ENCODE measurements at places on chromosomes 11 and 22.
A peak's percentile ranks its signal among the peaks of the same experiment; 100 is the strongest.

DNA sequence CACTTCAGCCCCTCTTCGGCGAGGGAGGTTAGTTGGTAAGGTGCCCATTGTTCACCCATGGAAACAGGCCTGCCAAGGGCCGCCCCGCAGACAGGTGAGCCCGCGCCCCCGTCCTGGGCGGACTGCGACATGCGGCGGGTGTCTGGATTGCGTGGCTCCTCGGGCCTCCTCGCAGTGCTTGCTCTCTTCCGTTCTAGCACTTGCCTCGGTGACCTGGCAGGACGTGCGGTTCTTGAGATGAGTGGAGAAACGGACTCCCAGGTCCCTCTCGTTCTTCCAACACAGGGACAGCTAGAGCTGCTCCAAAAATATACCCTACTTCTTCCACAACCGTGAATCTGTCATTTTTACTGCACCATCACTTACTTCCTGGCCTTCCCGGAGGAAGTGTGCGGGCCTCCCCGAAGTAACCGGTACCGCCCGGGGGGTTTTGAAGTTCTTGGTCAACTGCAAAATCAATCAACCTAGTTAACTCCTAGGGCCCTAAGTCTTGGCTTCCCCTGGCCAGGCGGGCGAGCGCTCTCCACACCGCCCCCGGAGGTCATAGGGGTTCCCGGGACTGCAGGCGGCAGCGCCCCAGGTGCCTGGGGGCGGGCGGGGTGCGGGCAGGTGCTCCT is 745 bp upstream of the ZBTB44 start:
- DNase-seq: peak; percentile 12

DNA sequence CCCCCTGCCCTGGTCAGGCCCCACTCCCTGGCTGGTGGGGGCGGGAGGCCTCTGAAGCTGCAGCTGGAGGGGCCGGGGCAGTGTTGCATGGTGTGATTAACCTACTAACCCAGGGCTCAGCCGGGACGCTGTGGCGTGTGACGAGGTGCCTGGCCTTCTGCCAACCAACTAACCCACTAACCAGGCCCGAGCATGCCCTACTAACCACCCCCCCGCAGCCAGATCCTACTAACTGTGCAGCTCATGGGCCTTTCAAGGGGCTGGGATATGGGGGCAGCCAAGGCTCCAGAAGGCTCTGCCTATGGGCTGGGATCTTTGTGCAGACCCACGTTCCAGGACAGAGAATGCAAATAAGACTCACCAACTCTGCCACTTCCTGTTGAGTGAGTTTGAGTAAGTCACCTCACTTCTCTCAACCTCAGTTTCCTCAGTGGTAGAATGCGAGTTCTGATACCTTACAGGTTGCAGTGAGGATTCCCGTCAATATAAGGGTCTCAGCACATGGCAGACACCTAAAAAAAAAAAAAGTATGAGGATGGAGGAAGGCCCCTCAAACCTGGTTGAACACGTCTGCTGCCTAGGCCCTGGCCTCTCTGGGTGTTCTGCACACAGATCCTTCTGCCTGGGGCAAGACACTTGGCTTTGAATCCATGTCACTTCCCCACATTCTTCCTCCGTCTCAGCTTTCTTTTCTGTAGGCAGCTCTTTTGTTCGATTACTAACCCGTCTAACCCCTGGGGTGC is 14.1 kb downstream of the MIAT start:
- DNase-seq: peak; percentile 43

- no peak for DNase-seq
These were observed 57.8 kb downstream of the NXPE1 start for GRCh38 chr11:114501901-114502300.

GRCh38 chr11:134339756-134340155 is 8.0 kb downstream of the GLB1L2 start:
- DNase-seq: no peak

DNA sequence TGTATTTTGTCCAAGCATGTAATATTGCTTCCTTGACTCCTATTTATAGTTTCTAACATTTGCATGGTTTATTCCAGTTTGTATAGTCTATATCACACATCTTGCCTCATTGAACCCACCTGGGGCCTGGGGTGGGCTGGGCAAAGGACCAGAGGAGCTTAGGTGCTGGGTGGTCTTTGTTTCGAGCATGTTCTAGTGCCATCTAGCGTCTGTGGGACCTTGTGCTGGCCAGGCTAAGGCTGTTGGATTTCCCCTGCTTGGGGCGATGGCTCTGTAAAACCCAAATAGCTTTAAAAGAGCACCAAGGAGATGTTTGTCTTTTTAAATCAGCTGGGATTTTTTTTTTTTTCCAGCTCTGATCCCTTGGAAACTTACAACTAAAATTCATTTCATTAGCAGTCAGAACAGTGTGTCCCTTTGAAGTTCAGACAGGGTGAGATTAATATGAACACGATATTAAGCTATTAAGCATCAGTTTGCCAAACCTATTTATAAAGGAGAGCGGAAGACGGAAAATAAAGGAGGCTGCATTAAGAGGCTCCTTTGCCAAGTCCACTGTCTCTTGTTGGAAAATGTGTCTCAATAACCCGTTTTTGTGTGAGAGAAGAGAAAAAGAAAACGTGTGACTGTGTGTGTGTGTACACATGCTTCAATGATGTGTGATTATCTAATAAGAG is 157.4 kb downstream of the COMMD9 start:
- DNase-seq: no peak

DNA sequence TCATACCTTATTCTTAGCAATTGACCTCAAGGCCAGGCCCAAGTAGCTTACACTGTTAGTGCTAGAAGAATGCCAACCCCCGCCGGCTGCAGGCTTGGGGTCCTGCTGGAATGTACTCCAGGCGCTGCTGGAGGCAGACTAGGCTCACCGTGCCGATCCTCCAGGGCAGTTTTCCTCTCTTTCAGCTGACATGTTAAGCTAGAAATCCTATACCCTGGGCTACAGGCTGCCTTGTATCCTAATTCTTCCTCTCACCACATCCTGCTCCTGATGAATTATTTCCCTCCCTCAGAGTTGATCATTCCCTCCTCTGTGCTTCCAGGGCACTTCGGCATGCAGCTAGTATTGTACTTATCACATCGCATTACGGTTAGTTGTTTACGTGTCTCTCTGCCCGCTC is 3.4 kb downstream of the SPTBN2 start:
- DNase-seq: no peak

- DNase-seq: no peak
These were observed 16.5 kb downstream of the ZBTB16 start for GRCh38 chr11:114075891-114076441.

GRCh38 chr11:94658386-94658785 is 91.2 kb downstream of the PIWIL4 start:
- DNase-seq: no peak

- DNase-seq: peak; percentile 28
These were observed 2.4 kb downstream of the SIDT2 start for GRCh38 chr11:117180661-117181585.

DNA sequence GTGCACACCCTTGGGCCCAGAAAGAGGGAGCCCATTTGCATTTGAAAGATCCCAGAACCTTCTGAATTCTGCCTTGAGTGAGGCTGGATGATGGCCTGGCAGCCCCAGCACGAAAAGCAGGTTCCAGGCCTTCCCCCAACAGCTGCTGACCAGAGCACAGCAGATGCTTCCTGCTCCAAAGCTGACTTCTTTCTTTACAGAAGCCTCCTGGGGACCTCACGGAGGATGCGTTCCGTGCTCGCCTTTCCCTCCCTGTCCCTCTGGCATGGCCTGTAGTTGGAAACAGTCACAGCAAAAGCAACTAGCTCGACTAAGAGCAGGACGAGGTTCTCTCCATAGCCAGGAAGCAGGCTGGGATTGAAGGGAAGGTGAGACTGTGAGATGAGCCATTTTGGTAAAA is 107.7 kb upstream of the B3GAT1 start:
- no peak for DNase-seq

DNA sequence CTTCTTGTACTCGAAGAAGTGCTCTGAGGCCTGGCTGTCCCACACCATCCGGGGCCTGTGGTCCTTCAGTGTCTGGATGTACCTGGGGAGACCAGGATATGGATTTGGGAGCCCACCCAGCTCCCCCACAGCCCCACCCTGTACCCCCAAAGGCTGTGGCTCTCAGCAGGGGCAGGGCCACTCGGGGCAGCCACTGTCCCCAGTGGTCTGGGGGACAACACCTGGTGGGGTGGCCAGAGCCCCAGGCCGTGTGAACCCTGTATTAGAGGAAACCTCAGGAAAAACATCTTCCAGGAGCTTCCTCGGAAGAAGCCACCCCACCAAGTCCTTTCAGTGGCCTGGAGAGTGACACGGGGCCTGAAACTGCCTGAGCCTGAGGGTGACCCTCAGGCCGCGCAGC is 27.8 kb downstream of the TSPAN4 start:
- no peak for DNase-seq

- no peak for DNase-seq
These were observed 32.2 kb downstream of the ELMOD1 start for GRCh38 chr11:107623183-107623582.

GRCh38 chr11:18191376-18191775 is 18.7 kb downstream of the MRGPRX4 start:
- no peak for DNase-seq

DNA sequence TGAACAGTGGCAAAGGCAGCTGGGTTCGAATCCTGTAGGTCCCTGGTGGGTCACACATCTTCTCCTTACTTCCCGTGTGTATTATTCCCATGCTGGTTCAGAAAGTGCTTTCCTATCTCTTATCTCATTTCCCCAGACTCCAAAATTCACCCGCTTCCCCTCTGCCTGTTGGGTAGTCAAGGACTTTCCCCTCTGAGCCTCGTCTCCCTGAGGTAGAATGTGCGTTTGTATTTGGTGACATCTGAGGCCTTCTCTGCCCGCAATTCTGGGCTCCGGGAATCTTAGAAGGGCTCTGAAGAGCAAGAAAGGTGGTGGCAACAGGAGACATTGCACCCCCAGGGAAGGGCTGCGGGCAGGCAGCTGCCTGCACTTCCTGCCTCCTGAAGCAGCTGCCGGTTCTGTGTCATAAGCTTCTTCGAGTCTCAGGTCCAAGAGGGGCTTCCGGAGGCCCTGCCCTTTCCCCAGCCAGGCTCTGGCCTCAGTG is 5.9 kb downstream of the LRRC32 start:
- no peak for DNase-seq

DNA sequence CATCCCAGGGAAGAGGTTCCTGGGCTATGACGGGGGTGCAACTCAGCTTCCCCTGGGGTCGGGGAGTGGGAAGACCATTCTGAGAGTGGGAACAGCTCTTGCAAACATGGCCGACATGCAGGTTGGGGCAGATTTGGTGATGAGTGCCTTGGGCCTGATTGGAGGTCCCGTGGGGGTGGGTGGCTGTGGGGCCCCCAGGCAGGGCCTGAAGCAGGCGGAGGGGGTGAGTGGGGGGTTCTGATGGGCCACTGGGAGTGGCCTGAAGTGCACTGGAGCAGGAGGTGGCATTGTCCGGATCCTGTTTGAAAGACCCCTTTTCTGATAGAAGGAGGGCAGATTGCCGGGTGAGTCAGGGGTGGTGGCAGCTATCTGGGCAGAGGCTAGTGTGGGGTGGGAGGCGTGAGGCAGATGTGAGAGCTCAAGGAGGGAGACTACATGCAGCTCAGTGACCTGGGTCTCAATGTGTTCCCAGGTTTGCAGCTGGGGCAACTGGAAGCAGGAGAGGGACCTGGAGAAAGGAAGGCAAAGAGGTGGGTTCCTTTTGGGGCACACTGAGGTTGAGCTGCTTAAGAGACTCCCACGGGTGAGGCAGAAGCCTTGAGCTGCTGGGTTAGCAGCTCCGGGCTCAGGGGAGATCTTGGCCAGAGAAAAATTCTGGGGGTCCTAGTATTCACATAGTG is 15.1 kb downstream of the MYEOV start:
- no peak for DNase-seq

GRCh38 chr11:46119352-46120216 is 1.7 kb downstream of the PHF21A start:
- no peak for DNase-seq

GRCh38 chr11:129967996-129968395 is 34.6 kb downstream of the PRDM10 start:
- no peak for DNase-seq

- no peak for DNase-seq
These were observed 39.6 kb upstream of the HORMAD2 start for GRCh38 chr22:30040499-30041260.

DNA sequence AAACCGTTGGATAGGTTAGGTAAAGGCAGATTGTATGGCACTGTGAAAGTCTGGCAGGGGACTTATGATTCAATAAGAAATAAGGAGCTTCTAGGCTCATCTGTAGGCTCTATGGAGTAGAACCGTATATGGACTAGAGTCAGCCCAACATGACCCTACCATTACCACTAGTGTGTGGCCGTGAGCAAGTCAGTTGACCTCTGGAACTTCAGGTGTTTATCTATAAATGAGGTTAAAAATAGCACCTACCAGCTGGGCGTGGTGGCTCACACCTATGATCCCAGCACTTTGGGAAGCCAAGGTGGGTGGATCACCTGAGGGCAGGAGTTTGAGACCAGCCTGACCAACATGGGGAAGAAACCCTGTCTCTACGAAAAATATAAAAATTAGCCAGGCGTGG is 4.4 kb downstream of the HINFP start:
- no peak for DNase-seq

DNA sequence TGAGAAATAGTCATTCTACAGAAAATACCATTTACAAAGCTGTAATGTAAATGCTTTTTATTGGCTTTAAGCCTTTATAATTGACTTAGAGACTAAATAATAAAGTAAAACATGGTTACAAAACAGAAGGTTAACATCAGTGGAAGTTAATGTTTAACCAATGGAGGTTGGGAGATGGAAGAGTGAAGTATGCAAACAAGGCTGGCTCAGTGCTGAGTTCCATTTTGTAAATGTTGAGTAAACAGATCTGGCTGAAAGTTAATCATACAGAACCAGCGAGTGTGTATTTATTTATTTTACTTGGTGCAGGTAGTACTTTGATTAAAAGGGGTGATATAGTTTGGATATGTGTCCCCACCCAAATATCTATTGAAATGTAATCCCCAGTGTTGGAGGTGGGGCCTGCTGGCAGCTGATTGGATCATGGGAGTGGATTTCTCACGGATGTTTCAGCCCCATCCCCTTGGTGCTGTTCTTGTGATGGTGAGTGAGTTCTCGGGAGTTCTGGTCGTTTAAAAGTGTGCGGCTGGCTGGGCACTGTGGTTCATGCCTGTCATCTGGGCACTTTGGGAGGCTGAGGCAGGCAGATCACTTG is 827.4 kb downstream of the OPCML start:
- no peak for DNase-seq

GRCh38 chr11:24645563-24645962 is 148.7 kb downstream of the LUZP2 start:
- DNase-seq: no peak

DNA sequence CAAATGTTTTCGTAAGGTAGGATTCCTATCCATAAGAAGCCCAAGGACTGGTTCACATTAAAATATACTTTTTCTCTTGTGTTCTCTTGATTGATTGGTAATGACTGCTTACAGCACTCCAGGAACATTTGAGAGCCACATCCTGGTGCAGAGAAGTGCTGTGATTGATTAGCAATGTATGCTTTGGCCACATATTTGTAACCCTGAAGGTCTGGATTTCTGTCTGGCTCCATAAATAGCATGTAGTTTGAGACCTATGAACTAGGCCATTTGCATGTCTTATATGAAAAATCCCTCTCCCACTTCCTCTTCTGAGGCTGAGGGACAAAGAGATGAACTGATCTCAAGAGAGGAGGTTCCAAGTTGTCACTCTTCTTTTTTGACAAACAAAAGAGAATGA is 49.3 kb upstream of the CD44 start:
- DNase-seq: no peak

Data from activated CD4-positive, CD25-positive, alpha-beta regulatory T cell treated with anti-CD3 and anti-CD28 coated beads, Interleukin-2, amount 50 U/mL, for 16 hours (primary cell).